ENCODE measurements at places on chromosomes 6 and 20.

DNA sequence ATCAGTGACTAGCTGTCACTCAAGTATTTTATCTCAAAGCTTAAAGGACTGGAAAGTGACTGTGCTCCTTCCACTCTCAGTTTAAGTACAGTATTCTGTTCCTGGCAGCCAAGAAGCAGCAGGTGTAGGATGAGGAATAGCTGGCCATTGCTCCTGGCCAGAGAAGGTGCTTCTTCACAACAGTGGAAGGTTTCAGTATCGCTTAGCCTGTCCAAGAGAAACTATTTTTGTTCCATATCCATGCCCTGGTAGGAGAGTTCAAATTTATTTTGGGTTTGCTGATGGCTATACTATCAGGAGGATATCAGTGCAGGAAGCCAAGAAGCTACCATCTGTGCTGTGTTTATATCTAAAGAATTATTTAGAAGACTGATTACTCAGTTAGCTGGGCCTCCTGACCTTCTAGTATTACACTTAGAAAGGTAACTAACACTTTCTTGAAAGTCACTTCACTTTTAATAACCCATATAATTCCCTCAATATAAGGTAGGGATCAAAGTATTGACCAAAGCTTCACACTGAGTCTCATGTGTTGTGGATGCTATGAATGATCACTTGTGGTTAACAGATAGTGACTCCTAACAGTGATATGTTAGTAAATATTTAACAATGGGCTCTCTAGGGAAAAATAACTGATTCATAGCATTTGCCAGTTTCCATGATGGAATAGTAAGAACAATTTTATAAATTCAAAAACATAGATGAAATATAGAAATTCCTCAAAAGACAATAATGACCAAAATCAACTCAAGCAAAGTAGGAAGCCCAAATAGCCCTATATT lies 99.9 kb downstream of the AIG1 start:
- no peak for DNase-seq

DNA sequence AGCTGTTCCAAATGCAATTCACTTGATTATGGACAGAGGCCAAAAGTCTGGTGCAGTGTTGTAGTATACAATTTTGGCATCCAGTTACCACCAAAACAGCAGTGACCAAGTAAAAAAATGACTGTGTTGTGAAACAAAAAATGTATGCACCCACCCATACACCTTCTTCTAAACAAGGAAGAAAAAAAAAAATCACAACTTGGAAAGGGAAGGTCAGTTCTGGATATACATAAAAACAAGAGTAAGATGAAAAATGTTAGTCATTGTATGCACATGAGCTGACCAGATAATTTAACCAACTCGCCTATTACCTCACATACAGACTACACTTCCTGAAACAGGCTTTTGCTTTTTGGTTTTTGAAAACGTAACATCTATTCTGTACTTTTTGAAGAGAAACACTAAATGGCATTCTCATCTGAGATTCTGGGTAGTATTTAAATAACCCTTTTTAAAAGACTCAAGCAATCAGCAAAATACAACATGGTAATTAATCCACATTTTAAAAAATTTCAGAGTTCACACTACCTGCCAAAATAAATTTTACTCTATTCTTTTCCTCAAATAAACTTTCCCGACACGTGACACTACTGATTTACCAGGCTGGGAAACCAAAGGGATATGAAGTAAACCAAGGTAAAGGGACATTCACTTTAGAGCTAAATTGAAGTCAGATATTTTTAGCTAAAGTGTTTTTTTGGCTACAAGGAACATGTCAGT lies 141.6 kb upstream of the SHLD1 start:
- no peak for DNase-seq

GRCh38 chr20:2859330-2860121 lies 13.8 kb upstream of the PTPRA start:
- no peak for DNase-seq

GRCh38 chr20:58614984-58615760 lies 35.9 kb upstream of the STX16 start:
- DNase-seq, result no peak

DNA sequence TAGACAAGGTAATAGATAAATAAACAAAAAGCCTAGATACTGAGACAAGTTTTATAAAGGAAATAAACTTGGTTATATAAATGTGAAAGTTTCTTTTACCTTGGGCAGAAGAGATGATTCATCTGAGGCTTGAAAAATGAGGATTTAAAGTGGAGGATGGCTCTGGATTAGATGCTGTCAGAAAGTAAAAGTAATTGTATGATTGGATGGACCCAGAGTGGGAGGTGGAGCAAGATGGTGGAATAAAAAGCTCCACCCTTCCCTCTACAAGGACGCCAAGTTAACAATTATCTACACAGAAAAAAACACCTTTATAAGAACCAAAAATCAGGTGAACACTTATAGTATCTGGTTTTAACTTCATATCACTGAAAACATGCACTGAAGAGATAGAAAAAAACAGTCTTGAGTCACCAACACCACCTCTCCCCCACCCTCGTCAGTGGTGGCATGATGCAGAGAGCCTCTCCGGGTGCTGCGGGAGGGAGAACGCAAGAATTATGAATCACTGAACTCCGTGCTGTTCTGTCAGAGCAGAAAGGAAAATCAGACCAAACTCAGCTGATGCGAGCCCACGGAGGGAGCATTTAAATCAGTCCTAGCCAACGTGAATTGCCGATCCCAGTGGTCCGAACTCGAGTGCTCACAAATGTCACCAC lies 84.7 kb upstream of the GJE1 start:
- DNase-seq, result no peak

GRCh38 chr6:2007165-2007564 lies 238.2 kb downstream of the GMDS start:
- no peak for DNase-seq

- no peak for DNase-seq
These were observed at the start of gene SPATS1 for GRCh38 chr6:44342489-44342888. Gene SPATS1, plus strand, starts transcription at chr6:44342650. Its CDS starts 446 bp downstream, at chr6:44343096.

- no peak for DNase-seq
These were observed 65.3 kb downstream of the MAP3K5 start for GRCh38 chr6:136726837-136727557.

DNA sequence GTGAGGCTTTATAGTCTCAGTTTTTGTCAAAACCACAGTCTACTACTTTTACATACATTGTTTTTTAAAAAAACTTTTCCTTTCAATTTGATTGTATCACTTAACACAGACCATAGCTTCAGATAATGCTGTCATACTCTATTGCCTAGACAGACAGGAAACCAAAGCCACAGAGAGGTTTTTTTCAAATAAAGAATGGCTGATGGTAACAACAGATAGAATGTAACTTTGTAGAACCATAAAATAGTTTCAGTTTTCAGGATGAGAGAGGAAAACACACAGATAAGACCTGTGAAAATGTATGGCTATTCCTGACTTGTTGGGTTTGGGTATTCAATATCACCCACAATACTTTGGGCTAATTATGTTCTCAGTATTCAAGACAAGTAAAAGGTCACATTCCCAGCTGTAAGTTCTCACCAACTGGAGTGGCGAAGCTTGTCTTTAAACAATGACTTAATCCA lies 94.0 kb downstream of the ADGRG6 start:
- DNase-seq, result no peak

DNA sequence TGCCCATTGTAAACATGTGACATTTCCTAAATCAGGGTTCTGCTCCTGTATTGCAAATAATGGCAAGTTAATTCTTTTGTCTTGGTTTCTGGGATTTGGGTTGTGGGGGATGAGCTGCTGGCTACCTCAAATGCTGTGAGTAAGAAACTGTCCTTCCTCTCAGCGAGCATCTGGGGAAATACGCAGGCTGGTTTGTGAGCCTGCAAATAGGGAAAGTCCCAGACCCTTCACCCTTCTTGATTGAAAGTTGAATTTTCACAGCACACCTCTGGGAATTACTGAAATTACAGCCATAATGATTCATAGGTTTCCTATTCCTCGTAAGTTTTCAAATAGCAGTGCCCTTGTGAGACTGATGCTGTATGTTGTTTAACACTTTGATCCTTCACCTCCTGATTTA lies 138.1 kb downstream of the TBXT start:
- no peak for DNase-seq

- DNase-seq, result no peak
These were observed 368.3 kb upstream of the BTBD3 start for GRCh38 chr20:11549172-11550103.

DNA sequence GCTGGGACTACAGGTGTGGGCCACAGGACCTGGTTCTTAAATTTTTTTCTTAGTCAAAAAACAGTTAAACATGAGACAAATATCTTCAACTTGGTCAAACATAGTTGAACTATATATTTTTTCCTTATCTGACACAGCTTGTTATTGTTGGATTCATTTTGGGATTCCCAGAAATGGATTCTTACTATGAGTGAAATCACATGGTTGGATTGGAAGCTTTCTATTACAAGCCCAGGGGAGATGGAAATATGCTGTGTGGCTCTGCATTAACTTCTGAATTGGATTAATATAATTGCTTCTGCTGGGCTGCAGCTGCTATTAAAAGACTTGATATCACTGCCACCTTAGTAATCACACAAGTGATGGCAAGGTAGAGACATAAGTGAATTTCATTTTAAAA lies 126.4 kb upstream of the DUSP22 start:
- DNase-seq, result no peak

DNA sequence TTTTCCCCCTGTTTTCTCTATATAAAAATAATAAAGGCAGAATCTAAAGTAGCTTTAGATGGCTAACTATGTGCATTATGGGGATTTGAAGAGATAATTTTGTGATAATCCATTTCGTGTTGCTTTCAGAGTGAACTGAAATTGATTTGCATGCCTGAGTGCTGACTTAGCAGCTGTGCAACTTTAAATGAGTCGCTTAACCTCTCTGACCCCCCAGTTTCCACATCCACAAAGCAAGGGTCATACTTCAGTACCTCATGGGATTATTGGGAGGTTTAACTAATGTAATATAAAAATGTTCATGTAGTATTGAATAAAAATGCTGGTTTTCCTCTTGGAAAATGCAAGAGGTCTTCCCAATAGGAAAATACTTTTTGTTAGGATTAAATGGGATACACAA lies 63.8 kb upstream of the FABP7 start:
- no peak for DNase-seq

DNA sequence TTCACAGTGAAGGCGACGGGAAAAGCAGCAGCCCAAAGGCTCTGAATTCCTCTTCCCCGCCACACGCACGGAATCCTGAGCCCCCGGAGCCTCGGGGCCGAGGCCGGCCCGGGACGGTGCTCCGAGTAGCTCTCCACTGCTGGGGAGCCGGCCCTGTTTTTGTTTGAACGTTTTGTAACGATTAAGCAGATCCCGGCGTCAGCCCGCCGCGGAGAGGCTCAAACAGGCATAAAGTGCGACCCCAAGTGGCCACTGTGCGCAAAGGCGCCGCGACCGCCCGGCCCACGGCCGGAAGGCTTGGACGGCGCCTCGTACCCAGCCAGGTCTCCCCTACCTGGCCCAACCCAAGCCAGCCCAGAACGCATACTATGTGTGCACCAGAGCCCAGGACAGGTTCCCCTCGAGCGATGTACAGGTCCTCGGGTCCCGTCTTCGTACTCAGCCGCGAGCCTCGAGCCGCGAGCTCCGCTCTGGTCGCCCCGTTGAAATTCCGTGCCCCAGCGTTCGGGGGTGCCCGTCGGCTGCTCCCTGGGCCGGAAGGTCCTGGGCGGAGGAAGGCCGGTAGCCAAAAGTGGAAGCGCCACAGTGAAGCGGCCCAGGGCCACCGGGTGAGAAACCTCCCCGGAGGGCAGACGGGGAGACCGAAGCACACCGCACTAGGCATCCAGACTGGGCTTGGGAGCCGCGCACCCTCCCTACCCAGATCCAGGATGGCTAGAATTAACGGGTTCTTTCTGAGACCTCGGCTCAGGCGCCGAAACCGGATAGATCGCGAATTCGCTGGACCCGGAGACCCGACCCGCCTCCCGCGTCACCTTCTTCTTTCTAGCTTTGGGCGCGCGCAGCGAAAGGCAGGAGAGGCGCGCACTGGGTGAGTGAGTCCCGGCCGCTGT lies 1.2 kb upstream of the MAFB start:
- no peak for DNase-seq

GRCh38 chr6:125717120-125717731 lies 32.2 kb upstream of the HEY2 start:
- no peak for DNase-seq

DNA sequence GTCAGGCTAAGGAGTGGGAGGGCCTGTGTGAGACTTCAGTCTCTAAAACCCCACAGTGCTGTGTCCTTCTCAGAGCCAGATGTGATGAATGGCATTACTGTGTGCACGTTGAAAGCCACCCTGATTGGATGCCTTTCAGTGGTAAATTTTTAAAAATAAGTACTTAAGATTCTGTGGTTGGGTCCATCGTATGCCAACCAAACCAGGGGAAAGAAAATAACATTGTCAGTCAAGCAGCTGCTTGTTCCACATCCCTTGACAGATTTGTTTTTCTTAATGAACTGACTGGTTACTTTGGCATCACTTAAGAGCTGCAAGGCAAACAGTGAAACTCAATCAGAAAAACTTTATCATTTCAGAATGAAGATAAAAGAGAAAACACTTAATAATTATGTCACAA lies 334.0 kb upstream of the NT5E start:
- no peak for DNase-seq

DNA sequence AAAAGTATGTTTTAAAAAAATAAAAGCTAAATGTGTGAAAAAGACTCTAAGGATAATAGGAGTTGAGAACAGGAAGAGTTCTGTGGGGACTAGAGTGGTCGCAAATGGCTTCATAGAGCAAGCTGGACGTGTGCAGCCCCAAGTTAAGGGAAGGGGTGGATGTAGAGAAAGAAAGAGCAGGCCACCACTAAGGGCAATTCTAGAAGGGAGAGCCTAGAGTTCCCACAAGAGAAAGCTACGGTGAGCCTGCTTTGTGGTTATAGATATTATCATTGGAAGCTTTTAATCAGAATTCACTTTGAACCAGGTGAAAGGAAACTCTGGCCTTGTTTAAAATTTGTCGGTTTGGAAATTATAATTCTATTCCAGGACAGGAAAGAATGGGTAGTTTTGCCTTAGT lies 101.6 kb downstream of the HIVEP2 start:
- no peak for DNase-seq

DNA sequence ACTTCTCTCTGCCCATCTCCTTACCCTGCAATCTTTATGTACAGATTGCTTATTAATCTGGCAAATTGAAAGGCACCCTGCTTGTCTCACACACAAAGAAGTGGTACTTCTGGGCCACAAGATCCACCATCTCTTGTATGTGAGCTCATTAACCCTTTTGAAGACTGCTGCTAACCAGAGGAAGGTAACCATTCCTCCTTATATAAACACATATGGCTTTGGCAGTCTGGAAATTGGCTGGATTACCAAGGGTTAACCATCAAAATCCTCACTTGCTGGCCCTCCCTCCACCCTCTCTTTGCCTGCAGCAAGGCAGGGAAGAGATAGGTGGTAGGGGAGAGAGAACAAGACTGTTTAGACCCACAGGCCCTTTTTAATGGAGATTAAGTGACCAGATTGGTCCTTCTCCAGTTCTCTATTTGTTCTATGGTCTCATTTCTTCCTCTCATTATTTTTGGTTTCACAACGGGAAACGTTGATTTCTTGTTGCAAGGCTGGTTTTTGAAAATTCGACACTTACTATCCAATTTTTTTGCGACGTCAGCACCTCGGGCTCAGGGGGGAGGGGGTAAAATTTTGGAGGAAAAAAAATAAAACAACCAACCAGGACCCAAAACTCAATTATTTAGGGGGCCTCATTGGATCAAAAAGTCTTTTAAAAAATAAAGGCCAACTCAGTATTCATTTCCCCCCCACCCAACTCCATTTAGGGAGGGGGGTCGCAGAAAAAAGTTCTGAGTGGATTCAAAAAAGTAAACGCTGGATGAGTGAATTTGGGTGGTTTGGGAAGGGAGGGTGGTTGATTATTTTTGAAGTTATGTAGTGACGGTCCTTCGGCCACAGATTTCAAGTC lies 859 bp downstream of the PPP1R10 start:
- no peak for DNase-seq

- peak; percentile 57 for DNase-seq
These were observed 67.3 kb downstream of the ADTRP start for GRCh38 chr6:11711003-11711983.
